Activated T-helper 9 cell treated with anti-CD3 and anti-CD28 coated beads, Interleukin-2, amount 50 U/mL, for 16 hours (primary cell): ENCODE measurements at places on chromosomes 1 and 21.

DNA sequence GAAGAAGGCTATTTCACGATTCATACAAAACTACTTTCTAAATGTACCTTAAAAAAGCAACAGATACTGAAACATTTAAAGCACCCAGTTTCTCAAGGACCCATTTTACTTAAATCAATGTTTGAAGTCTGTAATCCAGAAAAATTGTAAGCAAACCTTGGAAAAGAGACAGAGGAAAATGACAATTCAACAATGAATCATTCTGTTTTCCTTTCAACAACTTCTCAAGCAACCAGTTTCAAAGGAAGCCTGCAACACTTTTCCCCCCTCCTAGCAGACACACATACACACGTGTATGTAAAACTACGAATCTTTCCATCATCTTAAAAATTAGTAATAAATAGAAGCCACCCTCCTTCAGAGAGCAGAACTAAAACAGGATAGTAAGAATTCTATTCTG, 1.2 kb downstream of the RERE start:
- no peak for DNase-seq

- DNase-seq = no peak
These were observed 32.9 kb upstream of the IL12RB2 start for GRCh38 chr1:67274623-67275325.

- DNase-seq = no peak
These were observed 56.6 kb downstream of the ATG4C start for GRCh38 chr1:62840555-62840954.

DNA sequence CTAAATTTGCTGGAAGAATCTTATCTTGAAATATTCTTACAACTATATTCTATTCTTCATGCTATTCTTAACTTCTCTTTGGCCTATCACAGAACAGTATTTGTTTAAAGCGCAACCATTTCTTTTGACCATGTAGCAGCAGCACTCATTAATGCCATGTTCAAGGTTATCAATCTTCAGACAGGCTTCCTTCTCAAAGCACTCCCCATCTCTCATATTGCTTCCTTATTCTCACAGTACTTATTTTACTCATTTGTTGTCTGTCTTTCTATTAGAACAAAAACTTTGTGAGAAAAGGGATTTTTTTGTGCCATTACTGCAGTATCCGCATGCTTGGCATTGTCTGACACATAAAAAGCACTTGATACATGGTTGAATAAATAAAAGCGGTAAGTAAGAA, 89.7 kb downstream of the ATP1B1 start:
- no peak for DNase-seq

DNA sequence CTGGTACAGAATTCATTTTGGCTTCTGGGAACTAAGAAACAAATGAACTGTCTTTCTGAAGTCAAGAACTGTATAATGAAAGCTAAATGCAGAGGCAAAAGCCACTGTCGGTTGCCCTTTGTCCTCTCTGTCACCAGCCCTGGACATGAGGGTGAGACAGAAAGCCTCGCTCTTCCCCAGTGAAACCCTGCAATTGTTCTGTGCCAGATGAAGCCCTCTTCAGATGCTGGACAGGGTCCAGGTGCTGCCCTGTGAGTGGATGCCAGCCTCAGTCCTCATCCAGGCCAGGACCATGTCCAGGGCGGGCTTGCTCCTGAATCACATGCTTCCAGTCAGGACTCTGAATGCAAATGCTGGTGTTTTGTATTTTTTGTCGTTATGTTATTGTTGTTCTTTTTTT, 138.7 kb downstream of the RUNX1 start:
- DNase-seq = no peak

DNA sequence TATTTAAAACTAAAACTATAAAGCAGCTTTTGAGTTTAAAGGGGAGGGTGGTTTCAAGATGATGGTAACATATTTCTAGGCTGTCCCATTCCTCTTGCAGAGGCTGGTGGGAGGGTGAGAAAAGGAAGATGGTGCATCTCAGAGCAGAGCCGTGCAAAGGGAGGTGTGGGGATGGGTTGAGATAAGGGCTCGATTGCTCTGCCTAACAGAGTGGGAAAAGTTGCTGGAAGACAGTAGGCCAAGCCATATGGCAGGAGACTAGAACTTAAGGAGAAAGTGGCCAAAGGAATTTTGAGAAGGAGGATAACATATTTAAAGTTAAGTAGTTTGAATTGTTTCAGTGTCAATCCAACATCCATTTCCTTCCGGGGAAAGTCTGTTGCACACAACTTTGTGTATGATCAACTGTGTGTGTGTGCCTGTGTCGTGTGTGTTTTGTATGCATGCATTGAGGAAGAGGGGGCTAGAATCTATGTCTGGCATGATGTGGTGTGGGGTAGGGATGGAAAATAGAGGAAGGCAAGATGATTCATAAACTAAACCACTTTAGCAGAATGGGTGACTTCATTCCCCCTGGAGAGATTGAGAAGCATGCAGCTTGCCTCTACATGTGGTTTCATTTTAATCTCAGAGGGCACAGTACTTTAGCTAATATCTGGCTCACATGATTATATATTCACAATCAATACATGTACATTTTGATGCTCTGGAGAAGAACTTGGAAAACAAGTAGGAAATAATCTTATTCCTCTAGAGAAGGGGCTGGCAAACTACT, 145.0 kb upstream of the DNAH14 start:
- no peak for DNase-seq

DNA sequence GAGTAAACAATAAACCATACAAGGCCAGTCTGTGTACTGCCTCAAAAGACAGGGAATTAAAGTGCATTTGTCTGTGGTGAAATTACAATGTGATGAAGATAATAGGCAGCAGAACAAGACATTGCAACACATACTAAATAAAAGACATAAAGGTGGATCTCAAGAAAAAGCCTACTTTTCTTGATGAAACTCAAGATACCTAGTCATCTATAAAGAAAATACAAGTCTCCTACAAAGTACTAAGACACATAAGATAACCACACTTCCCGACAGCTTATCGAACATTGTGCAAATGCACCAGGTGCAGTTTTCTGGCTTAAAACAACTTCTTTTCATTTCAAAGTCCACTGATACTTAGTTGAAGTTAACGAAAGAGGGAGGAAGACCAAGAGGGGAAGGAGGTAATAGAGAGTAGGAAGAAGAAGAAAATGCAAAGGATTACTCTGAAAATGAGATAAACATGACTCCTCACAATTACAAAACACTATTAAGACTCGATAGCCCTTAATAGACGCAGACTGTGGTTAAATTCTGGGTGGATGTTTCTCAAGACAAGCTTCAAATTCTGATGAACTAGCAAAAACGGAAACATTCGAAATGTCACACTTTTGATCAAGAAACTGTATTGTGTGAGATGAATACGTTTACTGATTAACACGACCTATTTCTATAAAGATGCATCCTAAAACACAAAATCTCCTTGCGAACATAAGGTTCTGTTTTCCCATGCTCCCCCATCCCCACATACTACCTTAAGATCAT, 2.0 kb downstream of the HNRNPR start:
- DNase-seq = no peak

DNA sequence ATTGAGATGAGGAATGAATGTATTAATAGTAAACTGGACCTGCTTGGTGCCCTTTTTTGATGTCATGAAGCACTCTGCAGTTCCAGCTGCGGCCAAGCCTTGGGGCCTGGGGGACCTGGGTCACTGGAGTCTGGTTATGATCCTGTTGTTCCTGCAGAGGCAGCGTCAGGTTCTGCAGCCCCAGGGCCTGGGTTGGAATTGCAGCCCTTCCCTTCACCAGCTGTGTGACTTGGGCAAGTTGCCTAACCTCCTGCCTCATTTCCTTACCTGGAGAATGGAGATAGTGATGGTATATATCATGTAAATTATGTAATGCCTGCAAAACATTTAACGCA, 9.1 kb upstream of the ATP5PO start:
- no peak for DNase-seq
